ENCODE measurements at places on chromosomes 13 and 19.

GRCh38 chr19:30361721-30362120 lies 10.5 kb upstream of the ZNF536 start:
- no peak for DNase-seq

DNA sequence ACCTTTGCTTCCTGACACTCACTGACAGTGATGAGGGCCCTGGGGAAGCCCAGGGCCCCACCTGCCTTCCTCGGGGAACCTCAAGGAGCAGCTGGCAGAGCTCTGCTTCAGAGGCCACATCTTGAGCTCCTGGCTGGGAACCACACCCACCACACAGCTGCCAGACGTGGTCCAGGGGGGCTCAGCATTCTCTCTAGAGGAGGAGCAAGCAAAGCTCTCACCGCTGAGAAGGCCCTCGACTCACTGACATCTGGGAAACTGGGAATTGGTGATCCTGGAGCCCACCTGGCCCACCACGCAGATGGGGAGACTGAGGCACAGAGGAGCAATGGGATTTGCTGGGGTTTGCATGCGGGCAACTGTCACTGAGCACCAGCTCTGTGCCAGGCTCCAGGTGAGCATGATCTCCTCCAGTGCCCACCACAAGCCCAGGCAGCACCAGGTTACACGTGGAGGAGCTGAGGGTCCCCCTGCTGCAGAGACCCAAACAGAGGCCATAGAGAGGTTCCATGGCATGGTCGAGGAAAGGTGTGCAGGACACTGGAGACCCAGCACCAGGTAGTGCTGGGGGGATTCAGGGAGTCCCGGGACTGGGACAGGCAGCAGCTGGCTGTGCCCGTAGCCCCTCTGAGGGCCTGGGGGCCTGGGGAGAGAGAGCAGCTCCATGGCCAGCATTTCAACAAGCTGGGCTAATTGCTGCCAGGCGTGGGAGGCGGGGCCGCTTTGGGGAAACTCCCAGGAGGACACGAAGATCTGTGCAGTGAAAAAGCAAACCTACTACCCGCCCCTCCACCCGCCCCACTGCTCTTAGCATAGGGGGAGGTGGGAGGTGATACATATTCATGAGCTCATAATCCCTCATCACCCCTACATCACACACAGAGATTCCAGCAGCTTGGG lies 33.4 kb downstream of the PEPD start:
- DNase-seq = no peak

GRCh38 chr19:19525611-19526380 lies 2.9 kb upstream of the YJEFN3 start:
- DNase-seq = no peak

- no peak for DNase-seq
Measured at GRCh38 chr19:21483589-21484170, 21.7 kb upstream of the ZNF429 start.

GRCh38 chr13:34294483-34295129 lies 476.7 kb downstream of the RFC3 start:
- no peak for DNase-seq

DNA sequence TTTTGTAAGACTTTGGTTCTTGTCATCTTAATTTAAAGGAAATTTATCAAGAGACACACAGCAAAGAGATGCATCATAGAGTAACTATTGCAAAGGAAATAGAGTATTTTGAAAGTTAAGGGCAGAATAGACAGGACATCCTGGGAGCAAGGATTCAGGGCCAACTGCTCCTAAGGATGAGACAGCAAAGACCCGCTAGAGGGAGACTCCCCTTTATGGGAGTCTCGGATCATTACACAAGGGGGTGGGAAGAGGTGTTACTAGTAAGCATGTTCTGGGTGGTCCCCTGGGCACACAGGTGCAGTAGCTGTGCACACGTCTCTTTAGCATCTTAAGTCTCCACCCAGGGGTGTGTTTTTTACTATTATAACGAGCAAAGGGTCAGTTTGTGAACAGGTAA lies 9.6 kb downstream of the ZSCAN5C start:
- DNase-seq = no peak

GRCh38 chr13:29799041-29799440 lies 51.4 kb downstream of the UBL3 start:
- DNase-seq = no peak

GRCh38 chr19:39052243-39052746 lies 19.9 kb upstream of the FBXO27 start:
- no peak for DNase-seq

GRCh38 chr19:36423925-36424324 lies 5.5 kb upstream of the ZFP82 start:
- no peak for DNase-seq

DNA sequence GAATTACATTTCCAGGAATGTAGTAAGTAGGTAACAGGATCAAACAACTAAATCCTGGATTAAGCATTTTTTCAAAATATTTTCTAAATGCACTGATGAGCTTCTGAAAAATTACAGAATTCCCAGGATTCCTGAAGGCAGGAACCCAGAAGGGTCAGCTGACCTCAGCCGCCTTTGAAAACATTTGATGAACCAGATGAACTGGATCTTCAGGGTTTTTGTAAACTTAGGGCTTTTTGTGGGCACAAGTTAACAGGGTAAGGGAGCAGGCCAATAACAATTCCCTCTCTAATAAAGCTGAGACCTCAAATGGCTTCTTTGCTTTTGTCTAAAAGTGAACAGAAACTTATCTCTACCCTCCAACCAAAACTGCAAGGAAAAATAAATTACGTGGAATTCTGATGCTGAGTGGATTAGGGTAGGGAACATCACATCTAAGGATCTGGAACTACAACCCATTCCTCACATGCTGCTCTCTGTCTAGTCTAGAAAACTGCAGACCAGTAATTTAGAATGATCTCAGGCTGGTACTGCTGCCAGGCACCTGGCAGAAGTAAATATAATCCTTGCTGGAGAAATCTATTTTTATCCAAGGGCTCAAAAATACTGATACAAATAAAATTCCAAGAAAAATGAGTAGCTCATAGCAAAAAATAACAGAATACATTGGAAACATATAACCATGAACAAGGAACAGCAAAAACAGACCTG lies 48.2 kb upstream of the N4BP2L1 start:
- DNase-seq = no peak

DNA sequence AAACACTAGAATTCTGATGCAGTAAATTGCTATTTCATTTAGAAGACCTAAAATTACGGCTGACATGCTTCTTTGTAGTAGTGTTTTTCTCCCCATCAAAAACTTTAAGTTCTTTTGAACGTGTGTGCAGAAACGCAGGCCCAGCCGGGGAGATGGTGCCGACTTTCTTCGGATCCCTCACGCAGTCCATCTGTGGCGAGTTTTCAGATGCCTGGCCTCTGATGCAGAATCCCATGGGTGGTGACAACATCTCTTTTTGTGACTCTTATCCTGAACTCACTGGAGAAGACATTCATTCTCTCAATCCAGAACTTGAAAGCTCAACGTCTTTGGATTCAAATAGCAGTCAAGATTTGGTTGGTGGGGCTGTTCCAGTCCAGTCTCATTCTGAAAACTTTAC lies 98.3 kb downstream of the TNFRSF19 start:
- no peak for DNase-seq
